CD4-positive, CD25-positive, alpha-beta regulatory T cell (primary cell): ENCODE measurements at places on chromosomes 7 and 10. TPM values are rescaled to one million over a fixed set of nuclear protein-coding genes. Genes with fewer than 3 reads are reported as not detected.

Gene PDE6C
- not detected for total RNA-seq

Gene ETV1
- 0.07 TPM for total RNA-seq

Gene MMRN2
- total RNA-seq = 0.17 TPM

Gene AKR1C3
- 7.4 TPM for total RNA-seq

GRCh38 chr7:14973712-14974428 lies 71.3 kb upstream of the DGKB start:
- no peak for DNase-seq
- no peaks in the 10 kb centered on the region for H3K4me1 ChIP-seq
- H3K36me3 ChIP-seq = no peaks in the 10 kb centered on the region
- no peak overlapping the region for H3K4me3 ChIP-seq
- no peaks in the 10 kb centered on the region for H3K27me3 ChIP-seq
- H3K27ac ChIP-seq = no peak overlapping the region

- H3K36me3 ChIP-seq = peaks cover 32% of the 10 kb centered on the region
- no peaks in the 10 kb centered on the region for H3K27me3 ChIP-seq
- no peaks in the 10 kb centered on the region for H3K4me1 ChIP-seq
- H3K4me3 ChIP-seq = no peak overlapping the region
- DNase-seq = peak; percentile 44
Measured at GRCh38 chr7:116258734-116259133, 48.4 kb downstream of the TES start.

DNA sequence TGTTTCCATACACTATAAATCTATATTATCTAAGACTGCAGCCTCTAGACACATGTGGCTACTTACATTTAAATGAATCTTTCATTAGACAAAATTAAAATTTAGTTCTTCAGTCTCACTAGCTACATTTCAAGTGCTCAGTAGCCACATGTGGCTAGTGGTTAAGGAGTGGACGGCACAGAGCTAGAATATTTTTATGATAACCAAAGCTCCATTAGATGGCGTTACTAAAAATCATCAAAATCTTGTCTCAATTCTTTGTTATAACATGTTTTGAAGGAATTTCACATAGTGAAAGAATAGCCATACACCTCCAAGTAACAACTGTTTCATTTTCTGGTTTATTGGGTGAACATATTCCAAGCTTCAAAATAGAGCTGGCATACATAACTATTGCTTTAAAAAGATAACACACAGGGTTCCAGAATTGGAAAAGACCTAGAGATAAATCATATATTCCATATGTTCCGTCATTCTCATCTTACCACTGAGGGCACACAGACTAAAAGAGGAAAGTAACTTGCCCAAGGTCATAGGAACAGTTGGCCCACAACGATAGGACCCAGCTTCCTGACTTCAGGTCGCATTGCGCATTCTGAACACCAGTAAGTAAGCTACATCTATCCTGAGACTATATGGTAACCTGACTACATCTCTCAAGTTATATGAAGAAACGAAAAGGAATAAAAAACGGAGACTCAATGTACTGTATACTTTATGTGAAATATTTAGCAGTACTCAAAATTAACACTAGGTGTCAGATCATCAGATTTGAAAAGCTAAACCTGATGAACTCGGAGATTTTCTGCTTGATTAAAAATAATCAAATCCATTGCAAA lies 66.6 kb downstream of the CAV1 start:
- no peaks in the 10 kb centered on the region for H3K36me3 ChIP-seq
- H3K4me3 ChIP-seq = no peak overlapping the region
- DNase-seq = no peak
- no peak overlapping the region for H3K27ac ChIP-seq
- peaks cover 21% of the 10 kb centered on the region for H3K27me3 ChIP-seq
- no peaks in the 10 kb centered on the region for H3K4me1 ChIP-seq

- no peaks in the 10 kb centered on the region for H3K4me1 ChIP-seq
- no peak for DNase-seq
- no peak overlapping the region for H3K4me3 ChIP-seq
Measured at GRCh38 chr10:48406204-48406603, 99.7 kb downstream of the MAPK8 start.

GRCh38 chr7:157670490-157671357 lies 333.9 kb downstream of the DNAJB6 start:
- H3K27ac ChIP-seq = no peak overlapping the region
- H3K4me1 ChIP-seq = no peaks in the 10 kb centered on the region
- H3K4me3 ChIP-seq = no peak overlapping the region
- DNase-seq = no peak

DNA sequence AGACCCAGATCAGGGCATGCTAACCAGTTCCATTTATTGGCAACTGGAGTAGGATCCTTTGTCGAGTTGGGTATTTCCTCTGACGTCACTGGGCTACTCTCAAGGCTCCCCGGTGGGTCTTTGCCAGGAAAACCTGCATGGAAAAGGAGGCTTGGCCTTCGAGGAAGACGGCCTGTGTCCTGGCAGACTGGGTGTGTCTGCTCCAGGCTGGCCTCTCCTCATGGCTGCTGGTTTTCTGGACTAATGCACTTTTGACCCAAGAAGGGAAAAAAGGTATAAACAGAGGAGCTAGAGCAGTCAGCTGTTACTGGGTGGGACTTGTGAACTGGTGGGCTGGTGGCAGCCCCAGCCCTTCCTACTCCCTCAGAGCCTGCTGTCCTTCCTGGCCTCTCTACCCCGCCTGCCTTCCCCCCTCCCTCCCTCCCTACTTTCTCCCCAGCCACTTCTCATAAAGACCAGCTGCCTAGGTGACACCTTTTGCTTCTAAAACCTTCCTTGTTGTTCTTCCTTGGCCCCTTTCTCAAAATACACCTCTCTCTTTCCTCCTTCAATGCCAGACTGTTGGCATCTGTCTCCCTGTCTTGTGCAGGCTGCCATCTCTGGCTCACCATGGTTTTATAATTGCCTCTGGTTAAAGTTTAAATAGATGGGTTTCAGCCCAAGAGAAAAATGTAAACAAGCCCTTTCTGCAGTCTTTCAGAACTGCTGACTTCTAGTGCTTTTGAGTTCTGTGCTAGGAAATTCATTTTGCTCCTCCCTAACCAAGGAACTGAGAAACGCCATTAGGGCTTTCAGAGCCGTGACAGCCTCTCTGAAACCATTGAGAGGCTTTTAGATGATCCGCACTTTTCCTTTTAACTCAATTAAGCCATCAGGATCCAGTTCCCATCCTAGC lies 101.8 kb upstream of the MKLN1 start:
- H3K4me1 ChIP-seq = no peaks in the 10 kb centered on the region
- H3K4me3 ChIP-seq = no peak overlapping the region
- no peak overlapping the region for H3K27ac ChIP-seq
- DNase-seq = no peak

- H3K36me3 ChIP-seq = no peaks in the 10 kb centered on the region
- no peak overlapping the region for H3K27ac ChIP-seq
- no peak overlapping the region for H3K4me3 ChIP-seq
- no peak for DNase-seq
Measured at GRCh38 chr10:44517635-44518034, 132.7 kb upstream of the CXCL12 start.

DNA sequence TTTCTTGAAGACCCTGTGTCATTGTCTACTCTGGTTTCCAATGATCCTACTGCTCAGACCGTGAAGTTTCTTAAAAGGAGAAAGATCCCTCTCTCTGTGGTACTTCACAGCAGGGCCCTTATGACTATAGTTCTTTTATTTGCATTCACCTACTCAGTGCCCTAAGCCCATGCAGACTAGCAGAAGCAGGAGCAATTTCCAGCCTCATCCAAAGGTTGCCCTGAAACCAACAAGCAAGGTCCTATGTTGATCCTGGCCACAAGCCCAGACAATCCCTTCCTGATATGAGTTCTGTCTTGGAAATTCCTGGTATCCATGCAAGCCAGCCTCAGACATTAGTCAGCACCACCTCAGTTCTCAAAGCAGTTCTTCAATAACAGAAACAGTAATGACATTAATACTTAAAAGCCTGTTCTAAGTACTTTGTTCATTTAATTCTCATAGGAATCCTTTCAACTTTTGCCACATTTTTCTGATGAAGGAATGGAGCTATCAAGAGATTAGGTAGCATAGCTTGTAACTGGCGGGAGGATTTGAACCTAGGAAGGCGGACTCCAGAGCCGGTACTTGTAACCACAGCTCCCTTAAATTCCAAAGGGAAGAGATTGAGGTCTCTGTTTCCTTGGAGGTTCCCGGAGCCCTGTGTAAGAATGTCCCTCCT lies 58.1 kb upstream of the ST8SIA6 start:
- H3K36me3 ChIP-seq = no peaks in the 10 kb centered on the region
- peak overlapping the region; percentile 3 for H3K27ac ChIP-seq
- DNase-seq = no peak
- H3K4me1 ChIP-seq = peaks cover 36% of the 10 kb centered on the region
- H3K27me3 ChIP-seq = no peaks in the 10 kb centered on the region
- no peak overlapping the region for H3K4me3 ChIP-seq

DNA sequence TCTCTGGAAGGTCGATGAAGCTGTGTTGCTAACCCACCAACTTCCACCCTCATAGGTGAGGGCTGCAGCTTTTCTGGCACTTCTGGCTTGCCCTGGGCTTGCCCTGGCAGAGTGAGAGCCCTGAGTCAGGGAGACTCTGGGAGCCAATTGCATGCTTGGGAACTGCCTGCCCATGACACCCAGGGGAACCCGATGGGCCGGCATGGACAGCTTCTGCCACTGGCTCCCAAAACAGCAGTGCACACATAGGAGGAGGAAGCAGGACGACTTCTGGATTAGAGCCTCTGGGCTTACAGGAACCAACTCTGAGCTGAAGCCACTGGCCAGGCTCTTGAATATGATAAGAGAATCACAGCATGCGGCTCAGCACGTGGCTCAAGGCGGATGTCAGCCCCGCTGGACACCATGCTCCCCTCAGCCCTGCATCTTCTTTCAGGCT lies 135.2 kb upstream of the UNC5B start:
- no peaks in the 10 kb centered on the region for H3K4me1 ChIP-seq
- no peak for DNase-seq
- no peaks in the 10 kb centered on the region for H3K27me3 ChIP-seq
- H3K4me3 ChIP-seq = no peak overlapping the region

DNA sequence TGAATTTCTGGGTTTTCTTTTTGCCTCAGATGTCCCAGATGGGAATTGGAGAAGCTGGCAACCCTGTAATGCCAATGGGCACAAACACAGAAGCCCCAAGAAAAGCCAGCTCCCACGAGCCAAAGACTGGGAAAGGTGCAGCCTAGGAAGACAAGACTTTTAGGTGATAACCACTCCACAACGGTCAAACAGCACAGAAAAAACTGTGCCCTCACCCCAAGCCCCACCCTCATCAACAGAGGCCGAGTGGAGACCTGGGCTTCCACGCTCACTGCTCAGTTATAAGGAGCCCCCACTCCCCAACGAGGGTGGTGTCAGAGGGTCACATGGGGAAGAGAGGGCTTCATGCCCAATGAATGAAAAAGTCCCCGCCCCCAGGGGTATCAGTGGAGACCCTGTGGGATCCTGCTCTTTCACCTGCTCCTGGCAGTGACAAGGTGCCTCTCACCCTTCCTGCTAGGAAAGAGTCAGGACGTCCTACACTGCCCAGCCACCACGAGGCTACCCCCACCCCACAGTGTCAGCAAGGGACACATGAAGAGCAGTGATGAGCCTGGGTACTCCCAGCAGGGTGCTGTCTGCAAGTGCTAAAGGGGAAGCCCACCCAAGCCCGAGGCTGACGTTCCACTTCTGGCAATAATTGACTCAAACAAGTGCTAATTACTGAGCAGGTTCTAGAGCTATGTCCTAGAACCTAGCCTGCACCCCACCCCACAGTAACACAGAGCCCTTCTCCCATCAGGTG lies 8.3 kb downstream of the TMEM273 start:
- H3K27ac ChIP-seq = peak overlapping the region; percentile 51
- no peak for DNase-seq
- H3K4me3 ChIP-seq = no peak overlapping the region
- no peaks in the 10 kb centered on the region for H3K36me3 ChIP-seq
- peaks cover 46% of the 10 kb centered on the region for H3K4me1 ChIP-seq

DNA sequence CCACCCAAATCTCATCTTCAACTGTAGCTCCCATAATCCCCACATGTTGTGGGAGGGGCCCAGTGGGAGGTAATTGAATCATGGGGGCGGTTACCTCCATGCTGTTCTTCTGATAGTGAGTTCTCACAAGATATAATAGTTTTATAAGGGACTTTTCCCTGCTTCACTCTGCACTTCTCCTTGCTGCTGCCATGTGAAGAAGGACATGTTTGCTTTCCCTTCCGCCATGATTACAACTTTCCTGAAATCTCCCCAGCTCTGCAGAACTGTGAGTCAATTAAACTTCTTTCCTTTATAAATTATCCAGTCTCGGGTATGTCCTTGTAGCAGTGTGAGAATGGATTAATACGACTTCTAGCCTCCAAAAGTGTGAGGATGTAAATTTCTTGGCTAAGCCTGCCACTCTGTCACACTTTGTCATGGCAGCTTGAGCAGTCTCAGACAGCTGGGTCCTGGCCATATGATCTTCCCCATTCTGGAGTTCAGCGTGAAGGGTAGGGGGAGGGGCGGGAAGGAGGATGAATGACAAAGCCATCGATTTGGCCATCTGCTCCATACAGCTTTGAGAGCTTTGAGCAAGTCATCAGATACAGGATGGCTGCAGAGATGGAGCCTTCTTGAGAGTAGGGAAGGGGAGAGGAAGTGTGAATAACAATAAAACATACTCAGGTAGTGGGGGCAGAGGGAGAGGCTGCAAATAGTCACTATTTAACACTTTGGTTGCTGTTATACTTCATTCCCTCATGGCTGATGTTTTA lies 19.1 kb upstream of the INPP5F start:
- no peak overlapping the region for H3K27ac ChIP-seq
- peaks cover 3% of the 10 kb centered on the region for H3K36me3 ChIP-seq
- H3K4me1 ChIP-seq = peaks cover 22% of the 10 kb centered on the region
- H3K27me3 ChIP-seq = no peaks in the 10 kb centered on the region
- no peak overlapping the region for H3K4me3 ChIP-seq

GRCh38 chr10:127407551-127407950 lies 141.6 kb upstream of the NPS start:
- H3K27ac ChIP-seq = no peak overlapping the region
- no peak for DNase-seq
- H3K27me3 ChIP-seq = no peaks in the 10 kb centered on the region
- H3K4me1 ChIP-seq = no peaks in the 10 kb centered on the region
- H3K36me3 ChIP-seq = no peaks in the 10 kb centered on the region

GRCh38 chr10:121702351-121703320 lies 104.4 kb upstream of the FGFR2 start:
- no peaks in the 10 kb centered on the region for H3K4me1 ChIP-seq
- H3K27me3 ChIP-seq = no peaks in the 10 kb centered on the region
- no peak overlapping the region for H3K4me3 ChIP-seq
- H3K27ac ChIP-seq = no peak overlapping the region
- H3K36me3 ChIP-seq = no peaks in the 10 kb centered on the region
